Naive thymus-derived CD4-positive, alpha-beta T cell (primary cell): ENCODE measurements at places on chromosomes 12 and 14. TPM values are rescaled to one million over a fixed set of nuclear protein-coding genes. Genes with fewer than 3 reads are reported as not detected.

The CELA1 gene
- total RNA-seq, result 1.6 TPM

The SRRM4 gene
- total RNA-seq, result not detected in 2 replicates

The CLEC12A gene
- 2.0 and 3.2 TPM in 2 replicates for total RNA-seq

The MYF6 gene
- total RNA-seq, result not detected

- H3K4me1 ChIP-seq, result no peaks in the 10 kb centered on the region
- DNase-seq, result no peak
- no peak overlapping the region for H3K27ac ChIP-seq
- H3K4me3 ChIP-seq, result no peak overlapping the region
- H3K27me3 ChIP-seq, result no peaks in the 10 kb centered on the region
Observed at GRCh38 chr12:58554522-58555157, 365.7 kb downstream of the LRIG3 start.

- no peaks in the 10 kb centered on the region for H3K36me3 ChIP-seq
- no peak for DNase-seq
- H3K4me1 ChIP-seq, result peaks cover 8% of the 10 kb centered on the region
- peak overlapping the region; percentile 37 for H3K4me3 ChIP-seq
- H3K27ac ChIP-seq, result no peak overlapping the region
Observed at GRCh38 chr12:57627501-57628279, 5.3 kb downstream of the B4GALNT1 start.
